ENCODE measurements at places on chromosomes 16 and 17.

- no peak for DNase-seq
Measured at GRCh38 chr16:89038811-89039735, 54.6 kb upstream of the ACSF3 start.

- DNase-seq, result no peak
Measured at GRCh38 chr17:4788807-4789700, at the start of gene GLTPD2. TSS of gene GLTPD2 (plus strand) at chr17:4788964. CDS start at chr17:4789012, 48 bp downstream.

- DNase-seq, result no peak
Measured at GRCh38 chr16:20799599-20799998, 6.7 kb downstream of the ERI2 start.

DNA sequence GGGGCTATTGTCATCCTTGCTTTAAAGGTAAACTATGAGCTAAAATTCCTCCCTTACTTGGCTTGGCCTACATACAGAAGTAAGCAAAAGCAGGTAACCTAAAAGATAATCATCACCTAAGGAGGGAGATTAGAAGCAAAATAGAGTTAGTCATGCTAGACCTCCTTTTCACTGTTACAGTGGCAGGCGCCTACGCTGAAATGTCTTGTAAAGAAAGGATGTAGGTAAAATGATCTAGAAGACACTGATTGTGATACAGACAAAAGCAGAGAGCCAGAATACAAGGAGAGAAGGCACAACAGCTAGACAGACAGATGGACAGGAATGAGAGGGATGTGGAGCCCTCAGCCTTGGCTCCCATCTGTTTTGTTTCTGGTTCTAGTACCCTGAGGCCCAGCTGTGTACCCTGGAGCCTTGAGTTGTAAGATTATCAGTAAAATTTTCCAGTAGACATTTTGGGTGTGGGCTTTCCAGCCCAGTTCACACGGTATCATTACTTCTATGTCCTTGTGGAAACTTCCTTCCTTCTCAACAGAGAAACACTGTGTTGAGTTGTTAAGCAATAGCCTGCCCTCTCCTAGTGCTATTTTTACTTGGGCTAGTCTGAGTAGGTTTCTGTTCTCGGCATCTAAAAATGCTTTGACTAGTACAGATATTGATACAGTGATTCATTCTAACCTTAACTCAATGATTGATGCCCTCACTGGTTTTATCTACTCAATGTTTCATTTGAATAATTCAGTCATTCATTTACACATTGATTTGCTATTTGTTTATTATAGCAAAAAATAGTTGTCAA lies 7.7 kb upstream of the C16orf78 start:
- DNase-seq, result no peak

DNA sequence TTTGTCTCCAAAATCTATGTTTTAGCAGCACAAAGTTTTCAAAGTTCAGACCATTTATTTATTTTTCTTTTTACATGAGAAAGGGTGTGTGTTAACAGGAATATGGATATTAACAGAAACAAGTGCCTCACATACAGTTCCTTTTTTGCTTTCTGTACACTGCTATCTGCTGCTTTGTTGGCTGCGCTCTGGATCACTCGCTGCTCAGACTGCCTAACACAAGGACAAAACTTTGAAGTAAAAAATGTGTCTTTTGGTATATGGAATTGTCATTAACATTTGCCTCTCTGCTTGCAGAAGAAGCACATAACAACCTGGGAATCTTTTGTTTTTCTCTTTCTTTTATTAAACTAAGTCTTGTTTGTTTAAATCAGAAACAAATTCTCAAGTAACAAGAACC lies 262.8 kb downstream of the ZFHX3 start:
- DNase-seq, result no peak

DNA sequence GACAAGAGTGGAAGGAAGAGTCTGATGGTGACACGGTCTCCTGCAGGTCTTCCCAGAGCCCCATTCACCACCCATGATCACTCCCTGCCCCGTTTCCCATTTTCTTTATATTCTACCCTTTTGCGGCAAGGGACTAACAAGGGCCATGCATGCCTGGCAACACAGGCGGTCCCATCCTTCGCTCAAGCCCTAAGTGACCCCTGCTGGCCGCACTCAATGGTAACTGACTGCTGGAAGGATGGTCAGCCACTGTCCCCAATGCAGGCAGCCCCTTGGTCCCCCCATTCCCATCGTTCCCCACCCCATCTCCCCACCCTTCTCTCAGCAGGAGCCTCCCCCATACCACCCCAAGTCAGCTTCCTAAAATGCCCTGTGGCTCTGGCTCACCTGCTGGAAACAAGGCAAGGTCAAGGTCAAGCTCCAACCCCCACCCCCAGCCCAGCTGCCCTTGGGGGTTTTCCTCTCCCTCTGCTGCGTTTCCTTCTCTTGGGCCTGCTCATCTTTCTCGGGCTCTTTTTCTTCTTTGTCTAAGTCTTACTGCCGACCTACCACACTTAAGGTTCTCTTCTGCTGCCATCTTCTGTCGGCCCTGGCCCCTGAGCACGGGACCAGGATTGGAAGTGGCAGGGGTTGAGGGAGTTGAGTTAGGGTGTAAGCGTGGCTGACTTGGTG lies 116.0 kb downstream of the RPTOR start:
- DNase-seq, result no peak

DNA sequence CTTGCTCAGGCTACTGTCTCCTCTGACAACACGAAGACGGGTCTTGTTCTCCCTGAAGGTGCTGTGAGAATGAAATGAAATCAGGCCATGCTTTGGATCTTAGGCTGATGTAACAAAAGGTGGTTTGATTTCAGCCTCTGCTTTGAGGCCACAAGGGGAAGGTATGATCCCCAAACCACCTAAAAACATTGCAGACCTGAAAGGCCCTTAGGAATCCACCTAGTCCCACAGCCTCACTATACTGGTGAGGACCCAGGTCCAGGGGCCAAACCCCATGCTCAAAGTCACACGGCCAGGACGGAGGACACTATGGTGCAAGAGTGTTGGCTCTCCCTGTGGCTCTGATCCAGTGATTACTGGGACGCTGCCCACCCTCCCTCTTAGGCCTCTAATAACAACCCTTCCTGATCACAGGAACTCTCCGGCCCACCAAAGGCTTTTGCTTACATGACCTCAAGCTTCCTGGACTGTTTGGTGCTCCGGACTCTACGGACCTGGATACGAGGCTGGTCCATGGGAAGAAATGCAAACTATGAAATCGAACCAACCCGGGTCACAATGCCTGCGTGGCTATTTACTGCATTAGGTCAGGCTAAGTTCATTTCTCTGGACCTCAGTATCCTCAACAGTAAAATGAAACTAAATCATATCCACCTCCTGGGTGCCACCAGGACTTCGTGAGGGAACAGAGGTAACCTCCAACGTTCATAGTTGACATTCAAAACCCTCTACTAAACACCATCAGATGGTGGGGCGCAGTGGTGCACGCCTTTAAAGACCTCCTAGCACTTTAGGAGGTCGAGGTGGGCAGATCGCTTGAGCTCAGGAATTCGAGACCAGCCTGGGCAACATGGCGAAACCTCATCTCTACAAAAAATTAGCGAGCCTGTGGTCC lies 1.5 kb downstream of the TRIM25 start:
- DNase-seq, result no peak

DNA sequence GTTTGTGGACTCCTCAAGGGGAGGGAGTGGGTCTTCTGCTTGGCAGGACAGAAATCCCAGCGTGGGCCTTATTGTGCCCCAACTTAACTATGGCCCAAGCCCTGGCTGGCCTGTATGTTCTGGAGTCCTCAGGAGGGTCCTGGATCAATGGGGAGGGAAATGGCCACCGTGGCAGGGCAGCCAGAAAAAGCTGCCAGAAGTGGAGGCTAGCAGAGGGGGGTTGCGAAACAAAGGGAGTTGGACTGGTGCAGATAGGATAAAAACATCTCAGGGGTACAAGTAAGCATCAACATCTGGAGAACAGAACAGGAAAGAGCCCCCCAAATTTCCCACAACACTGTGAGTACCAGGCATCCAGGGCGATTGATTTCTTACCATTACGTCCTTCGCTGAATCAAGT lies 3.7 kb upstream of the CACNG1 start:
- DNase-seq, result no peak

GRCh38 chr16:84561291-84561690 lies 56.6 kb downstream of the COTL1 start:
- no peak for DNase-seq

DNA sequence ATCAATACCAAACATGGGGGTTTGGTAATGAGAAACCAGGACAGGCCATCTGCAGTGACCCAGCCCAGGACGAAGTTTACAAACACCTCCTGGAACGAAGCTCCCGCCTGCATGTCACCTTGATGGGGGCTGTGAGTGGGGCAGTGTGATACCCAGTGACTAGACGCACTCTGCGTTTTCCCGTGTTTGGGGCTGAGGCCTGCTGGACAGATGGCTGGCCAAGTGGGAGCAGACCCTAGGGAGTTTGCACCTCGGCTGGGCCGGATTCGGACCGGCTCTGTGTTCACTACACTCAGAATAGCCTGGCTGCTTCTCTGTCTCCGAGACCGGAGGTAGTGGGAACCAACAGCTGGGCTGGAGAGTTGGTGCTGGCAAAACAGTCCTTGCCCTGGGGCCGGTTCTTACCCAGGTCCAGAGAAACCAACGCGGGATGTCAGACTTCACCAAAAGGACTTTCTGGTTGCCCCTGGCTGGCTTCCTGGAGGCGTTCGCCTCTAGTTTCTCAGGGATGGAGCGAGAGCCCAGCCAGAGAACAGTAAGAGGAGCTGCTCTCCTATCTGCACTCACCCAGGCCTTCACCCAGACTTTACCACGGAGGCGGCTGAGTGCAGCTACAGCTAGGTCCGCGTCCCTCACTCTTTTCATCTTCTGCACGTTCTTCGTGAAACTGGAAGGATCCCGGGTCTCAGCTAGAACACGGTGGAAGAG lies 20.4 kb downstream of the CARHSP1 start:
- no peak for DNase-seq

GRCh38 chr16:79814124-79814523 lies 213.6 kb upstream of the MAF start:
- no peak for DNase-seq

DNA sequence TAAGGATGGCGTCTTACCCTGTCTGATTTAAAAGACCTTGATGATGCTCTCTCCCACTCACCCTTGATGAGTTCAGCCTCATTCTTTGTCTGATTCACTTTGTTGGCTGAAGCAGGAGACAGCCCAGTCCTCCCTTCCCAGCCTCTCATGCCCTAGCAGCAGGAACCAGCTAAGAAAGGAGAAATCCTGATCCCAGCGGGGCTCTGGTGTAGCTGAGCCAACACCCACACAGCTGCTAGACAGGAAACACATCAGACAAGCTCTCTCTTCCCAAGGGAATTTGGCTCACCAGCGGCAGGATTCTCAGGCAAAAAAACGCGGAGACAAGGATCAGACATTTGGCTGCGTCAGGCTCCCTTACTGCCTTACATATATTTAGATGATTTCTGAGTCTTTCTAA lies 211.5 kb downstream of the CDH11 start:
- DNase-seq, result peak; percentile 22

GRCh38 chr17:64778240-64779097 lies 116.4 kb upstream of the SMURF2 start:
- DNase-seq, result no peak

Data from astrocyte of the cerebellum (primary cell).